ENCODE measurements at places on chromosomes 4 and X.

- no peak for DNase-seq
Measured at GRCh38 chrX:119423631-119424030, 24.5 kb downstream of the SLC25A43 start.

GRCh38 chr4:42588909-42589308 lies 68.0 kb downstream of the ATP8A1 start:
- no peak for DNase-seq

GRCh38 chr4:73527196-73527595 lies 45.7 kb downstream of the AFM start:
- DNase-seq, result no peak

DNA sequence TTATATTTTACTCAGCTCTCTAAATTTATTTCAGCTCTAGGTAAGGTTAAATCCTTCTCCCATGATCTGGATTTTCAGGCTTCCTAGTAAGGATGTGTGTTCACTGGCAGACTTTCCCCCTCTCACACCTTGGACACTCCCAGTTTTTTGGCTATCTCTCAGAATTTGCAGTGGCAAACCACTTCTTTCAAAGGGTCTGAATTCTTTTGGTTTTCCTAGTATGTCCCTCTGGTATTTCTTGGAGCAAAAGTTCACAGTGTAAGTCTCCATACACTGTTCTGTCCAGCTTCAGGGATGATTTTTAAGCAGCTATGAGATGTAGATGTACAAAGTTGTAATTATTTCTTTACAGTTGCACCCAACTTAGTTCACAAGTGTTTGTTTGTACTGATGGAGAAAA lies 653.8 kb upstream of the GALNT7 start:
- no peak for DNase-seq

DNA sequence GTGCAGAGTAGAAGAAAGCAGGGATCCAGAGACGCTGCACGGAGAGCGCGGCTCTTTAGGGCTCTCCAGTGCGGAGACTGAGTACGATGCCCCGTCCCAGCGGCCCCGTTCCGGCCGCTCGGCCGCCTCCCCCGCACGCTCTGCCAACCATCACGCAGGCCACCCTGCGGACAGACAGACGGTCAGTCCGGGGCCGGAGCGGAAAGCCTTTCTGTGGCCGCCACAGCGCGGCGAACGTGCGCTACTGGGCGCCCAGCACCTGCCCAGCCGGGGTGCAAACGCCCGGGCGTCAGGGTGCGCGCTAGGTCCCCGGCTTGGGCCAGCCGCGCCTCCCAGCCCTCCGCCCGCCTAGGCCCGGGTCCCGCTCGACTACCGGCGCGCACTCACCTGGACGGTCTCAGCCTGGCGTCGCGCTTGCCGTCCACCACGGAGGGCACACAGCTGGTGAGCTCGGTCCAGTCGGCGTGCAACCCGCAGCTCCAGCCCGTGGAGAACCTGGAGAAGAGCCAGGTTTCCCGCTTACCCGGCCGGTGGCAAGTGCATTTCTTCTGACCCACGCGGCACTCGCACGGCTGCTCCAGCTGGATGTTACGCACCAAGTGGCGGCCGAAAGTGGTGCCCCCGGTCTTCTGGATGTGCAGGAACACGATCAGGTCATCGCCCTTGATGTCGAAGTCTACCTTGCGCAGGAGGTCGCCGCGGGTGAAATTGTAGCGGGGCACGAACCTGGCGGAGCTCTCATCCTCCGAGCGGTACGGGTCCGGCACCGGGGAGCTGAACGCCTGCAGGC lies 1.8 kb downstream of the HS6ST2 start:
- DNase-seq, result no peak

DNA sequence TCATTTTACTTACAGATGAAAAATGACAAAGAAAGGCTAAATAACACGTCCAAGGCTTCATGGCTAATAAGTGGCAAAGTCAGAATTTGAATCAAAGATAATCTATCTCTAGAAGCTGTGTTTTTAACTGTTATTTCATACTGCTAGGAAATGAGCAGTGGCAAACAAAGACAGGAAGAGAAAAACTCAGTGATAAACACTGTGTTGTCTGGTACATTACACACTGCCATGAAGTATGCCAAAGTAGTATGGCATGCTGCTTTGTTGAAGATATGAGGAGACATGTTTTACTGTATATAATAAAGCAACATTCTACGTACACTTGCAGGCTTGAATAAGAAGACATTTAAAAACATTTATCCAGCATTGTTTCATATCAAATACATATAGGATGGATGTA lies 49.5 kb downstream of the TIGD2 start:
- DNase-seq, result no peak

DNA sequence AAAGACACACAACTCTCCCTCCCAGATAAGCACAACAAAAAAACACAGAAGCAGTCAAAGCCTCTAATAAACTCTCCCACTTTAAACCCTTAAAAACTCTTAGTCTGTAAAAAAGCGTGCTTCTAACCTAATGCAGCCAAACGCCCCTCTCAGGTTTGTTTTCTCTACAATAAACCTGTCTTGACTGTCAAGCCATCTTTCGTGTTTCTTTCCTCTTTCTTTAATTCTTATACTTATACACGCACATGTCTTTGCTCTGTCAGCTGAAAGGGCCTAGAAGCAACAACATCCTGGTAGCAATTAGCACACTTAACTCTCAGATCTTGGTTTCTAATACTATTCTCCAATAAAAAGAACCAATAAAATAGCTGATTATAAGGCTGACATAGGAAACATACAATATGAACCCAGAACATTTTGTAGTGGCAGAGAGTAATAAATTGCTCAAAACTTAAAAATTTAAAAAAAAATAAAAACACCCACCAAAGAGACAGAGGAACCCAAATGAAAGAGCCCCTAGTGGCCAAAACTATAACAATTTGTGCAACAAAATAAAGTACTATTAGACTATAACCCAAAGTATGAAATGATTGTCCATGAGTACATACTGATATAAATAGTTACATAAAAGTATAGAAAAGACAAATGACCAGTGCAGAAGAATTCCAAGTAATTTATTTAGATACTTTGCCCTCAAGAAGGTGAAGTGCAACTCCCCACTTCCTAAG lies 440.4 kb upstream of the ADGRL3 start:
- DNase-seq, result no peak

- no peak for DNase-seq
Measured at GRCh38 chr4:8114456-8115202, 44.0 kb downstream of the ABLIM2 start.

DNA sequence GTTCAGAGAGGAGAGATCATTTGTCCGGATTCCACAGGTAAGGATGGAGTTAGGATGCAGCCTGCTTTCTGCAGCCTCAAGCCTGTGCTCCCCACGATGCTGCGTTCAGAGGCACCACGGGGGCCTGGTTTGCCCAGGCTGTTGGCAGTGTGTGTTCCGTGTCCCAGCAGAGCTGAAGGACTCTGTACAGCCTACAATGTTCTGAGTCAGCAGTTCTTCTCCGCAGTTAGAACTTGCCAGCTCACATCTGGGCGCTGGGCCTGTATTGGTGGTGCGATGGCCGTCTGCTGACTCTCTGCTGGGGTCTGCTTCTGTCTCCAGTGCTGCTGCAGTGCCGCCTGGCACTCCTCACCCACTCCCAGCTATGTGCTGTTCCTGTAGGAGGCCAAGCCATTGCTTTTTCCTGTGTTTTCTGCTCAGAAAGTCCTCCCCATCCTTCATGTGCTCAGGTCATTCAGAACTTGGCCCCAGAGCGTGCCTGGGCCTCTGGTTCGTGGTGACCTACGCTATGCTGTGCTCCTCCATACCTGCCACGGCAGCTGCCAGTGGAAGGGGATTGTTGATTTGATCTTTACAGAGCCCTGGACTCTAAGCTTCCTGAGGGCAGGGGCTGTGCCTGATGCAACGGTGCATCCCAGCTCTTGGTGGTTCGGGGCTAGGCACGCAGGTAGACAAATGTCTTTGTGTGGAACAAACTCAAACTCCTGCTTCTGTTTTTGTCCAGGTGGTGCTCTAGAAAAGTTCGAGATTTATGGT lies 42.6 kb upstream of the TADA2B start:
- no peak for DNase-seq

DNA sequence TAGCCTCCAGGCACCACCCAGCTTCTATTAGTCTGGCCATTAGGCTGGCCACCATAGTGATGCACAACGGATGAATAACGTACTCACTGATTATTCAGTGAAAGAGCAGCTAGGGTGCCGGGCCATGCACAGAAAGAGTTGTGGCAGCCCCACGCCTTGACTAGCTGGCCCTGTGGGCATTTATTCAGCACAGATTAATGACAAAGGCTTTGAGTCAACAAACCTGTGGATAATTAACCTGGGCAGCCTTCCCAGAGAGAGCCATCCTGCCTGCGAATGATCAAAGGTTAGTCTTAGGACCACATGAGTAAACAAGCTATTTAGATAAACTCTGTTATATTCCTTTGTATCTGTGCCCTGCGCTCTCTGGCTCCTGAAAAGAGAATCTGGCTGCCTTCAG lies 37.2 kb downstream of the MAP9 start:
- DNase-seq, result no peak

DNA sequence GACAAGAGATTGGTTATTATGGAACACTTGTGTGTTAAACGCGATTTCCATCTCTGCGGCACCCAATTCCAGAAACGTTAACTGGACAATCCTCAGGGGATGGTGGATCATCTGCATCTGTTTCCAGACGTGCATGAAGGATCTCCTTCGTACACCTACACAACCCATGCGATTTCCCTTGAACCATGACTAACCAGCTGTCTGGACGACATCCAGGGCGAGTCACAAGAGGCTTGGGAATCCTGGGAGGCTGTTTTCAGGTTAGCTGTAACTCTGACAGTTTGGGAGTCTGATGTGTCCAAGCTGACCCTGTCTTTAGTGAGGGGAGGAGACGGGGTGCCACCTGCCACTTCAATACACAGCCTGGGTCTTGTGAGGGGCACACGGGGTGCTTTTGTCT lies 84.5 kb downstream of the GATB start:
- no peak for DNase-seq

GRCh38 chr4:169103966-169104412 lies 93.9 kb upstream of the CBR4 start:
- no peak for DNase-seq

GRCh38 chr4:37732526-37733186 lies 46.5 kb upstream of the RELL1 start:
- DNase-seq, result no peak

- DNase-seq, result no peak
Measured at GRCh38 chr4:100938698-100939097, 408.6 kb downstream of the PPP3CA start.

GRCh38 chrX:84188320-84188834 lies 378 bp upstream of the RPS6KA6 start:
- DNase-seq, result no peak

GRCh38 chr4:82522472-82522871 lies 39.3 kb downstream of the TMEM150C start:
- no peak for DNase-seq

DNA sequence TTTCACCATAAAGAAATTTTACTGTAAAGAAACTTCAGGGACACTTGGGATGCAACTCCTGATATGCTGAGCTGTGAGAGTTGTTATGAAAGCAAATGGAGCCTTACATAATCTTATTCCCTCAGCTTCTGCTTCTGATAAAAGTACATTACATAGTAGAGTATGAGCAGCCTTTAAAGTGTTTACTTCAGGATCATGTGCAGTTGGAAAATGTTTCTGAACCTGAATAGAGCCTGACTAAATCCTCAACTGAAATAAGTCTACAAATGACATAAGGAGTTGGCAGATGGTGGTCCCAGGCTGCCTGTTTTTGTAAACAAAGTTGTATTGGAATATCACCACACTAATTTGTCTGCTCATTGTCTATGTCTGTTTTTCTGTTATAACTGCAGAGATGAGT lies 19.3 kb downstream of the RASSF6 start:
- no peak for DNase-seq

DNA sequence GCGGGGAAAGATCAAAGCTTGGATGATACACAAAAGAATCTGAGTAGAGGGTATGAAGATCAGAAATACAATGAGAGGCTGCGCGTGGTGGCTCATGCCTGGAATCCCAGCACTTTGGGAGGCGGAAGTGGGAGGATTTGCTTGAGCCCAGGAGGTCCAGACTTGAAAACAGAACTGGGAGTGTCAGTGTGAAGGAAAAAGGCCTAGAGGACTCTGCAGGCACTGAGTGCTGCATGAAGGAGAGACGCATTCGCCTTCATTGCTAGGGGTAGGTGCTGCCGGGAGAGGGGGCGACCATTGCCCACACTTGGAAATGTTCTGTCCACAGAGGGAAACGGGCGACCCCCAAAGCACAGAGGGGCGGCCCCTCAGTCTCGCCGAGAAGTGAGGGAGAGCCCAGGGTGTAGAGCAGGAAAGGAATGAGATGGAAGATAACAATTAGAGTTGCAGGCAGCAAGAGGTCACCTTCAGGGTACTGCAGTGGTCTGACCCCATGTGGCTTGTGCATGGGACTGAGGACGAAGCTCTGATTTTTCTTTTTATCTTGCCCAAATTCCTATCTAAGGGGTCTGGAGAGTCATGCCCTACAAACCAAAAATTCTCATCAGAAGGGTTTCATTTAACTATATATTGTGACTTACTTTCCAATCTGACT lies 31.8 kb upstream of the ARSD start:
- DNase-seq, result no peak

DNA sequence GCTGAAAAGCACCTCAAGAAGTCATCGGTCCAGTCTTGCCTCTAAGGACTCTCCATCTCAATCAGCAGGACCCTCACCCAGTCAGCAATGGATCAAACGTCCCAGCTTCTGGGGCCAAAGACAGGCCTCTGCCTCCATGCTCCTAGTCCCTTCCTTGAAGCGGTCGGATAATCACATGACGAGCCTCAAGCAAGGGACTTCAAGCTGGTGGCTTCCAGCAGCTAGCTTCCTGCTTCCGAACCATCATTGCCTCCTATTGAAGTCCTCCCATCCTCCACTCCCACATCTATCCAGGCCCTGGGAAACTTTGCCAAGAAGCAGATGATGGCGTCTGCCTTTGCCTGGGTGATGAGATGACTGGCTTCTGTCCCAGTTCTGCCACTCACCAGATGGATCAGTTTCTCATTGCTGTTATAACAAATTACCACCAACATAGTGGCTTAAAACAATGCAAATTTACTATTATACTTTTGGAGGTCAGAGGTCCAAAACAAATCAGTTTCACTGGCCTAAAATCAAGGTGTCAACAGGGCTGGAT lies 135.2 kb upstream of the MAMLD1 start:
- no peak for DNase-seq

GRCh38 chr4:47819178-47819577 lies 18.7 kb downstream of the CORIN start:
- no peak for DNase-seq

DNA sequence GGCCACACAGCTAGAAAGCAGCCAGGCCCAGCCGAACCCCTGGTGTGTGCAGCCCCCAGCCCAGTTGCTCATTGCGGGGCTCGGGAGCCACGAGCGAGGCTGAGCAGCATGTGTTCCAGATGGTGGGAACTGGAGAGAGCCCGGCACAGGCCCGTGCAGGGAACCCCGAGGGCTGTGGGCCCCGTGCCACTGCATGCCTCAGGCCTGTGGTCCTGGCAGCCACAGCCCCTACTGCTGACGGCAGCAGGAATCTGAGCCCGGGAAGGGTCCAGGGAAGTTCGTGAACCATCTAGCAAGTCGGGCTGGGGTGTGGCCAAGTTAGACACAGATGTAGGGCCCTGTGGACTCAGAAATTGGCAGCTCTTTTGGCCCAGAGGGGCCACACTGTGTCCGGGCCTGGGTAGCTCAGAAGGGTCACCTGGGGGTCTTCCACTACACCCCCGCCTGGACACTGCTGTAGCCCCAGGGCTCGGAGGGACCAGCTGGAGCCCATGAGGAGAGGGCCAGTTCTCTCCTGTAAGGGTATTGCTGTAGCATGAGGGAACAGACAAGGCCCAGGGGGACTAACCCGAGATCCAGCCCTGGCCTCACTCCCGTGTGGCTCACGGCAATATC lies 12.1 kb downstream of the HTRA3 start:
- DNase-seq, result peak; percentile 86

Measured in right atrium auricular region (tissue), 2 donors.